ENCODE measurements at places on chromosomes 3 and 15.

DNA sequence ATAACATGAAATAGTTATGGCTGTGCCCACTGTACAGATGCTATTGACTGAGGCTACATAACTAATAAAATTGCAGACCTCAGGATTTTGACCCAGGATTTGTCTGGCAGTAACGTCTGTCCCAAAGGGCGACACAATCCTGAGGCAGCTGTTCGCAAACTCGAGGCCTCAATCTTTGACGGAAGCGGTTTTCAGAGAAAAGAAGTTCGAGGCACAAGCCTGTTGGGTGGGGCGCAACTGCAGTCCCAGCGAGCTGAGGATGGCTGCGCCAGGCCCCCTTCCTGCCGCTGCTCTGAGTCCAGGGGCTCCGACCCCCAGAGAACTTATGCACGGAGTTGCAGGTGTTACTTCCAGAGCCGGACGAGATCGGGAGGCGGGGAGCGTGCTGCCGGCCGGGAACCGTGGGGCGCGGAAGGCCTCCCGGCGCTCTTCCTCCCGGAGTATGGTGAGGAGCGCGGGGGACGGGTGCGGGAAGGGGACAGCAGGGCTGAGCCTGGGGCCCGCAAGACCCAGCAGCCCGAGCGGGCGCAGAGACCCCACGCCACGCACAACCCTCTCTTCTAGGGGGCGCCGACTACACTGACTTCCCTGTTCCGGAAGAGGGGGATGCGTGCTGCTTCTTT is at the start of gene PARP15:
Gene PARP15 (plus strand): TSS at position 242 of the 623 bp plus-strand sequence. CDS start 18 bp downstream, at position 260.
- DNase-seq: no peak

GRCh38 chr3:43893727-43894126 is 203.0 kb downstream of the ABHD5 start:
- DNase-seq: no peak

DNA sequence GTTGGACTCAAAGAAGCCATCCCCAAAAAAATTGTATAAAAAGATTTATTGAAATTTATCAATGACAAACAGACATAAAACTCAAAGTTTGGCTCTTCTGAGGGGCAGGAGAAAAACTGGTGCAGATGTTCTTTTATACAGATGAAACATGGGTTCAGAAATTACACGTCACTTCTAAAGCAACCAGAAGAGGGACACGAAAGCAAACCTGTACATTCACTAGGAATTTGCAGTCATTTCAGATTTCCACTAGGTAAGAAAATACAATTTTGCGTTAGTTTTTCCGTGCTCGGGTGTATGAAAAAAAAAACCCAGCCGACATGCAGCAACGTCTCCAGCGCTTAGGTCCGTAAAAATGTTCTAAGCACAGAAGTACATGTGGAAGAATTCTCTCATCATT is 41.8 kb downstream of the ANP32A start:
- DNase-seq: no peak

- peak; percentile 43 for DNase-seq
Measured at GRCh38 chr15:80060356-80061006, 1.0 kb downstream of the ZFAND6 start.

- no peak for DNase-seq
Measured at GRCh38 chr15:41985236-41986160, 13.1 kb upstream of the EHD4 start.

- DNase-seq: no peak
Measured at GRCh38 chr3:102133376-102133775, 284.1 kb downstream of the NFKBIZ start.

GRCh38 chr3:134111616-134112015 is 81.9 kb upstream of the SLCO2A1 start:
- no peak for DNase-seq

- DNase-seq: no peak
Measured at GRCh38 chr15:41790169-41790568, 15.9 kb downstream of the MAPKBP1 start.

GRCh38 chr3:14373753-14374376 is 28.5 kb upstream of the SLC6A6 start:
- no peak for DNase-seq

DNA sequence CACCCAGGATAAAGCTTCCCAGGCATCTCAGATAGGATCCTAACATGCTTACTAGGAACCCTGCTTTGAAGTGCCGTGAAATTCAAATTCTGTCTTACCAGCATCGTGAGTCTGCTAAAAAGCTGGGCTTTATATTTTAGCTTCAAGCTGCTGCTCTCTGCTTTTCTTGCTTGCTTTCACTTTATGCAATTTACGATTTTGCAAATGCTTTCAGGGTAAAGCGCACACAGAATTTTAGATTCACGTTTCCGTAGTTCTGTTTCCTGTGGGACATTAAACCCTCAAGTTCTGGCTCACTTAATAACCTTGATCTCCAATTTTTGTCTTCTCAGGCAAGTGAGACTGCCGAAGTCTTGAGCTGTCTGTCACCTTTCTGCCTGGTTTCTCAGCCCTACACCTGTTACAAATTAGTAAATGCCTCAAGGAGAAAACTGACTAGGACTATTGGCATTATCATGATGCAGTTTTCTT is 170.5 kb upstream of the TGFBR2 start:
- DNase-seq: no peak

- no peak for DNase-seq
Measured at GRCh38 chr3:167762296-167762695, 26.8 kb downstream of the SERPINI1 start.

DNA sequence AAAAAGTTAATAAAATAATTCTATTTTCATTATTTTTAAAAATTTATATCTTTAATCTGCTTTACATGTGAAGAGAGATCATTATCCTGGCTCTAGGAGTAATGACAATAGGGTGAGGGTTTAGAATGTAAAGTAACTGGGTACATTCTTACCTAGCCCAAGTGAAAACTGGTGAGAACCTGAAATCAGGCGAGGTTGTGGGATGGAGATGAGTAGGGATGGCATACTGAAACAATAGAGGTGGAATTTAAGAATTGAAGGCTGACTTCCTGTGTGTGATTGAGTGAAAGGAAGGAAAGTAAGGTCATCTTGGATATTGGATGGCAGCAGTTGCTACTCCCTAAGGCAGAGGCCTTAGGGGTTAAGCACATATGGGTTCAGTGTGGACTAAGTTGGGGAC is 82.7 kb downstream of the MYRIP start:
- DNase-seq: no peak

DNA sequence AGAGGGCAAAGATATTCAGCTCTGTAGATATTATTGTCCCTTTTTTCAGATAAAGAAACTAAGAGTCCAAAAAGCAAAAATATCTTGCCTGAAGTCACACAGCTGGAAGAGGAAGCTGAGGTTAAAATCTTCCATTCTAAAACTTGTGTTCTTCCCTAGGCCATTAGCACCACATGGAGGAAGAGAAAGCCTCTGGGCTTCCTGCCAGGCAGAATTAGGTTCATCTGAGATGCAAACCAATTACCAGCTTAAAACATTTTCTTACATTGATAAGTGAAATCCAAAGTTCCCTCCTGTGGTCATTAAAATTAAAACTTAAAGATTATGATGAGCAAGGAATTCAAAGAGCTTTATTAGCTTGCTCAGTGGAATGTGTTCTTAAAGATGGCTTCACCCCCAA is 235.3 kb upstream of the SETMAR start:
- DNase-seq: no peak

- DNase-seq: peak; percentile 39
Measured at GRCh38 chr3:170162630-170163029, 18.9 kb downstream of the PHC3 start.

GRCh38 chr3:38585791-38586420 is 63.6 kb downstream of the SCN5A start:
- no peak for DNase-seq

- no peak for DNase-seq
Measured at GRCh38 chr3:167862104-167862730, 126.7 kb downstream of the SERPINI1 start.

- DNase-seq: peak; percentile 93
Measured at GRCh38 chr3:93843981-93844380, 129.7 kb downstream of the PROS1 start.

GRCh38 chr15:48896869-48897814 is 19.2 kb downstream of the EID1 start:
- DNase-seq: peak; percentile 75

GRCh38 chr15:63341898-63342297 is 39.7 kb downstream of the CA12 start:
- DNase-seq: no peak

DNA sequence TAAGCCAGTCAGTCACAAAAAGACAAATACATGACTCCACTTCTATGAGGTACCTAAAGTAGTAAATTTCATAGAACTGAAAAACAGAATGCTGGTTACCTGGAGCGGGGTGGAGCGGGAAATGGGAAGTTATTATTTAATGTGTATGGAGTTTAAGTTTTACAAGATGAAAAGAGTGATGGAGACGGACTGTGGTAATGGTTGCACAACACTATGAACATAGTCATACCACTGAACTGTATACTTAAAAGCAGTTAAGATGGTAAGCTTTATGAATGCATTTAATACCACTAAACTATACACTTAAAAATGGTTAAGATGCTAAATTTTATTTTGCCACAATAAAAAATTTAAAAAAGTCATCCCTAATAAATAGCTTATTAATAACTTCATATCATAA is 23.2 kb downstream of the SFMBT1 start:
- no peak for DNase-seq

GRCh38 chr3:110894574-110894973 is 177.0 kb upstream of the NECTIN3 start:
- no peak for DNase-seq

DNA sequence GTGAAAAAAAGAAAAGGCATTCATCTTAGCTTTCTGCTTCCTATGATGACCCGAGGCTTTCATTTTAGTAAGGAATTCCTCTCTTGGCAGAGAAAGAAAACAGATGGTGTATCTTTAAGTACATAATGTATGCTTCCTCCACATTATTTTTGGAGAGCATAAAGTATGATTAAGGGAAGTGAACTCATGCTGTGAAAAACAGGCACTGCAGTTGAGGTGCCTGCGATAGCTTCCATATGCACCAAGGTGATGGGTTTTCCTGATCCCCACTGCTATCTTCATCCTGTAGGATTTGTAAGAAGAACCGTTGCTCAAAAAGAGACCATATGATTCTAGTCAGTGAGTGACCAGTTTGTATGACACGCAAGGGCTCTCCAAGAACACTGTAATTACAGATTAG is 411.5 kb upstream of the MCTP2 start:
- DNase-seq: no peak

DNA sequence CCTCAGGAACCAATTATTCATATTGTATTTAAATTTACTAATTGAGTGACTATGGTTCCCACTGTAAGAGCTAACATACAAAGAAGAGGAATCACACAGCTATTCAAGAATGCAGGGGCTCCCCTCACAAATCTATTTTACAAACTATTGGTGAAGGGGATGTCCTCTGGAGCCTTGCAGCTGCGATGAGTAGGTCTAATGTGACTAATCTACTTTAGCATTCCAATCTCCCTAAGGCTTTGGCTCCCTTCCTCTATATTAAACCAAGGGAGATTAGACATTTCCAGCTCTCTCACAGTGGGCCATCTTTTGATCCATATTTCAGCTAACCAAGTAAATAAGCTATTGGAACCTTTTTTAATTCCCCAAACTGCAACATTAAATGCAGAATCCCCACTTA is 514.2 kb upstream of the BCHE start:
- DNase-seq: no peak

DNA sequence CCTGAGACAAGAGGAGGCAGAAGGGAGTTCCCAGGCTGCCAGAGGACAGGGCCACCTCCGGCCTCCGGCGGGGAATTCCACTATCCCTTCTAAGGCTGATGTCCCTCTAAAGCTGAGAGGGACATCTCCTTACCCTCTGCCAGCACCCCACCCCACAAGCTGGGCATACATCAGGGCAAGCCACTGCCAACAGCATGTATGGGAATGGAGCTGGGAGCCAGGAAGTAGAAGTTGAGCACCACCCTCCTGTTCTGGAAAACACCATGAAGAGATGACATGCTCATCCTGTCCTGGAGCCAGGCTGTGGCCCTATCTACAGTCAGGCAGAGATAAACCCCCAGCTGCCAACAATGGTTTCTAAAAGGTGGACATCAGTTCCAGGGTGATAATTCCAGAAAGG is 7.1 kb downstream of the PLCD1 start:
- DNase-seq: no peak

DNA sequence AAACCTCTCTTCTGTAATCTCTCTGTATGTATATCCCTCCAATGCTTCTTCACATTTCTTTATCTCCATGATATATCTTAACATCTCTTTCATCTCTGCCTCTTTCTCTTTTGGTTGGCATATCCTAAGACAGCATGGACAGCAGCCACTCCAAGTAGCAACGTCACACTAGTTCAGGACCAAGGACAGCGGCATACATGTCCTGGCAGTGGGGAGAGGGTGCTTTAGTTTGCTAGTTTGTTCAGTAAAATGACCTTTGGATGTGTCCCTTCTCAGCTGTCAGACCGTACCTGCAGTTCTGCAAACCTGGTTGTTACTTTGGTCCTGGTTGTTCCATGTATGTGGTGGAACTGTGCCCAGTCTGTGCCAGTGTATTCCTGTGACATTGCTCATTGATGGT is 225.6 kb upstream of the ROPN1 start:
- DNase-seq: peak; percentile 86

DNA sequence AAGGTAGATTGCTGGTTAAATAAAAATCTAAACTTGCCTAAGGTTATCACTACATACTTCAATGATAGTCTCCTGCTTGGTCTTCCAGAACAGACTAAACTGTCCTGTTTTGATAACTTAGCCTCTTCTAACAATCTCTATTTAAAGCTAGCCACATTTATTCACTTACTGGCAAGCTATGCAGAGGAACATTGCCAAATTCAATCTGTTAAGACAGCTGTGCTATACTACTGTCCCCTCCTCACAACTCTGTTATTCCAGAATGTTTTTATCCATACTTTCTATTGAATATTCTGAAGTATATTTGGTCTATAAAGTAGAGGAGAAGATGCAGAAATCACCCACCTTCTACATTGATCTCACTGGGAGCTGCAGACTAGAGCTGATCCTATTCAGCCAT is 594.0 kb upstream of the CCDC54 start:
- no peak for DNase-seq

GRCh38 chr3:55333046-55333445 is 154.1 kb downstream of the WNT5A start:
- DNase-seq: no peak

- no peak for DNase-seq
Measured at GRCh38 chr3:26703519-26703918, 80.9 kb downstream of the LRRC3B start.

DNA sequence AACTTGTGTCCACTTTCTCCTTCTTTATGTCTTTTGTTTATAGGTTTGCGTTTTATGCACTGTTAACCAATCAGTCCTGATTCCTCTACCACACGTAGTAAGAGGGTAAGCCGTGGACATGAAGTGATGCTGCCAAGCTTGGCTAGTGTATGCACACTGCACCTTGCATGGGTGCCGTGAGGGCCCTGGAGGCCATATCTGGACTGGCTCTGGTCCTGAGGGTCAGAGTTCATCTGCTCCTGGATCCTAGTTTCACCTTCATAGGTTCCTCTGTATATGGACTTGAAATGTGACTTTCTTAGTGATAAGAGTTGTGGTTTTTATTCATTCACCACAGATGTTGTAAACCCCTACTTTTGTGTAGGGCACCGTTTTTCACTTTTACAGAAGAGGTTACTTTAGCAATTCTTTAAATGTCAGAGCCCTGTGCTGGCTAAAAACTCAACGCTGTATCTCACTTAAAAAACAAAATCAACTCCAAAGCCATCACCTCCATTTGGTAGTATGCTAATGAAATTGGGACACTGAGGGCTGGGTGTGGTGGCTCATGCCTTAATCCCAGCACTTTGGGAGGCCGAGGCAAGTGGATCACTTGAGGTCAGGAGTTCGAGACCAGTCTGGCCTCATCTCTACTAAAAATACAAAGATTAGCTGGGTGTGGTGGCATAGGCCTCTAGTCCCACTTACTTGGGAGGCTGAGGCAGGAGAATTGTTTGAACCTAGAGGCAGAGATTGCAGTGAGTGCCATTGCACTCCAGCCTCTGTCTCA is 22.9 kb downstream of the SIAH2 start:
- no peak for DNase-seq

- DNase-seq: no peak
Measured at GRCh38 chr15:41079717-41080116, 36.4 kb downstream of the INO80 start.
